Fibroblast of pulmonary artery (primary cell): ENCODE measurements at places on chromosomes 3 and 15.

- no peak for DNase-seq
These were observed 77.8 kb downstream of the B3GNT5 start for GRCh38 chr3:183330881-183331280.

- peak; percentile 37 for DNase-seq
These were observed 21.0 kb downstream of the PDZRN3 start for GRCh38 chr3:73603762-73604171.

DNA sequence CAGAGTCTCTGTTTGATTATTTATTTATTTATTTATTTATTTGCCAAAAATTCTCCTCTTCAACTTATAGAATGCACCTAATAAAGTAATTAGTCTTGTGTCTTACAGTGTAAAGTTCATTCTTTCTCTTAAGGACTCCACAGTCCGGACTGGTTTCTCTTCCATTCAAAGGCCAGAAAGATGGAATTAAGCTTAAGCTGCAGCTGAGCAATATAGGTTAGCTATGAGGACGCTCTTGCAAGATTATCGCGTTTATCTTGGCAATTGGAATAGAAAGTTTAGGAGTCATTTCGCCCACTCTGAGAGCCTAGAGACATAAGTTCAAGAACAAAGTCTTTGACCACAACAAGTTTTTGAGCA lies 15.0 kb downstream of the TAGLN3 start:
- DNase-seq: no peak

GRCh38 chr3:151581035-151581434 lies 120.2 kb upstream of the IGSF10 start:
- no peak for DNase-seq

DNA sequence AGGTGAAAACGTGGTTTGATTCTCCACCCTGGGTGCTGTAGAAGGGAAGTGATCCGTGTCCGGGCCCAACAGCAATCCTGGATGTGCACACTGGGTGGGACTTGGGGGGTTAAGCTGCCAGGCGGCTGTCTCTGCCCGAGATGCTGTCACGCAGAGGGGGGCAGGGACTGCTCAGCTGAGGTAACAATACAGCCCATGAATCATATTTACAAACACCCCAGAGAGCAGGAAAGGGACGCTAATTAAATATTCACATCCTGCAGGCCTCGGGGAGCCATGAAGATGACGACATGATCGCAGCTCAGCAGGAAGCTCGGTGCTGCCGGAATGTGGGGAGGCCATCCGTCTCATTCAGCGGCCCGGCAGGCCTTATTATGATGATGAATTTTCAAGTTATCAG lies 17.9 kb upstream of the CRABP1 start:
- peak; percentile 50 for DNase-seq

DNA sequence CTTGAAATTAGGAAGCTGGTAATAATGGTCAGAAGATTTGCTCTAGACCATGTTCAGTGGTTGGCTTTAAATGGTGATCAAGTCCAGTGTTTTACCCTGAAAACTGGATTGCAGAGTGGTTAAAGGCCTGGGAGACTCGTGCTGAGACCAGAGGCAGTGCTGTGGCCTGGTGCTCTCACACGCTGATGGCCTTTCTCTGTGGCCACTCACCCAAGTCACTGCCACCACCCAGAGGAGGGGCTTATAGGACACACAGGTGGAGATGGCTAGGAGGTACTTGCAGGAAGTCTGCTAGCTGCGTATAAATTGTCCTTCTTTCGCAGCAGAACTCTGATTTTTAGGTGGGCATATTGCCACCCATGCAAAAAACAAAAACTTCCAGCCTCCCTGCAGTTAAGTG lies 6.2 kb upstream of the EHD4 start:
- no peak for DNase-seq

- DNase-seq: no peak
These were observed 553 bp upstream of the TNNC1 start for GRCh38 chr3:52454250-52454937.

DNA sequence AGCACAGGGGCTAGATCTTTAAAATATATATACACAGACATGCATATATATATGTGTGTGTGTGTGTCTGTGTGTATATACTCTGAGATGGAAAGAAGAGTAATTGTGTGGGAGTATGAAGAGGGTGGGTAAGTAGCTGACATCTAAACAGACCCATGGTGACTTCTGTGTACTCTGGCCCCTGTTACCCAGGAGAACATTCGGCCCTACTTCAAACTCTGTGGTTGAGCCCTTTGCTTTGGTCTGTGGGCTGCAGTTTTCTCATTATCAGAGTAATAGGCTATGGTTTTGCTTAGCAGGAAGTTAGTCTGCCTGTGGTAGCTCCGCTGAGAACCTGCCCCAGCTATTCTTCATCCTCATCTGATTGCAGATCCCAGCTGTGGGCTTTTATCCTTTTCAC lies 141.4 kb downstream of the RBPMS2 start:
- no peak for DNase-seq

- DNase-seq: no peak
These were observed 176.4 kb downstream of the APBA2 start for GRCh38 chr15:29062179-29062591.

DNA sequence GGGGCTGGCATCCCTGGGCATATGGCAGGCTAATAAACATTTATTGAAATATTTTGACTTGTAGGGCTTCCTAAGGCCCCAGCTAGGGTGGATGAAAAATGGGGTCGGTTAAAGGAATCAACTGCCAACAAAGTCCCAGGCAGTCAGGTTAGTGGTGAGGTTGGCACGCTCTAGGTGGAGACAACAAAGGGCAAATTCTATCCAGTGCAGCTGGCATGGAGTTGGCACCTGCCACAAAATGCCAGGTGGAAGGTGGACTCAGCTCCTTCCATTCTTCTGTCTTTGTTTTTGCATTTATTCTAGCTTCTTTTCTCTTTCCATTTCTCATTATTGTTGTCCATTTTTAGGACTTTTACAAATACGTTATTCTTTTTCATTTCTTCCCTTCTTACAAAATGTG lies 31.0 kb downstream of the LCMT2 start:
- DNase-seq: no peak

- peak; percentile 35 for DNase-seq
These were observed 113.1 kb downstream of the CHCHD6 start for GRCh38 chr3:126816986-126817777.

DNA sequence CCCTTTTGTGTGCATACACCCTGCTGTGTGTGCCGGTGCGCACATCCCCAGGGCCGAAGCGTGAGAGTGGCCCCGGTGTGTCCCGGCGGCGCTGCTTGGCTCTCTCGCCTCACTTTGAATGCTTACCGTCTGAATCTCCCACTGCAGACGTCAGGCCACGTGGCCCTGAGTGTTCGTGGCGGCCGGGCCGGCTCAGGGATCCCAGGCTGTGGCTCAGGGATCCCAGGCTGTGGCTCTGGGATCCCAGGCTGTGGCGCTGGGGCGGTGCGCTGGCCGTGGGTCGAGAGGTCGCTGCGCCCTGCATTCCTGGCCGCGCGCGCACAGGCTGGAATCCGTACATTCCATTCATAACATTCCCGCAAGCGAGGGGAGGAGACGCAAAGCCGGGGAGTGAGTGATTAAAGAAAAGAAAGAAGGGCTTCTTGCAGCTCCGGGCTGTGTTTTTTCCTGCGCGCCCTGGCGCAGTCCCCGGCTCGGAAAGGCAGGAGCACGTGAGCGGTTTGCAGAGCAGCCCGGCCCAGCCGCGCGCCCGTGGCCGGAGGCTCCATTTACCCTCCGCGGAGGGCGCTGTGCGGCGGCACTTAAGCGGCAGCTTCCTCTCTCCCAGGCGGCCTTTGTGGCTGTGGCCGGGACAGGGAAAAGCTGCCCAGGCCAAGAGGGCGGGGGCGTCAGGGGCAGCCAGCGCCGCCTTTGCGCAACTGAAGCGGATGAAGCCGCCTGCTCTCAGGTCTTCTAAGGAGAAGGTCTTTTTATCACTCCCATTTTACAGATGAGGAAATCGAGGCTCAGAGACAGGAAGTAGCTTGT lies 87.0 kb upstream of the ALDH1L1 start:
- peak; percentile 93 for DNase-seq

GRCh38 chr3:59412516-59412915 lies 362.7 kb upstream of the CFAP20DC start:
- no peak for DNase-seq

DNA sequence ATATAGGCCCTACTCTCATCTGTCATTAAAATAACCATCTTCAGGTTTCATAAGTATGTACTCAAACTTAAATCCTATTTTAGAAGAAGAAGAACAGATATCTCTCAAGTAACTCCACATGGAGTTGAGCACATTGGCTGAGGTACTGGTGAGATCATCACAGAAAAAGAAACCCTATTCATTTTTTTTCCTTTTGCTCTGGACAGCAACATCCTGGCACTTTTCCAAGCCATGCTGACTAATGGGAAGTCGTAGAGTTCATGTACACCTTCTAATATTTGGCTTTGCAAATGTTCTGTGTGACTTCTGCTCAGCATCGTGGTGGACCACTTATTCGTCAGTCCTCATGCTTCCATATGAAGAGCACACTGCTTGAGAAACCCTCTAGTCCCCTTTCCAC lies 336.0 kb upstream of the KCNH8 start:
- peak; percentile 88 for DNase-seq

- DNase-seq: no peak
These were observed 68.0 kb upstream of the PTPRG start for GRCh38 chr3:61493339-61493738.

- DNase-seq: no peak
These were observed 308.7 kb downstream of the CHST2 start for GRCh38 chr3:143428294-143428693.

GRCh38 chr3:133368371-133369067 lies 31.3 kb upstream of the BFSP2 start:
- no peak for DNase-seq

DNA sequence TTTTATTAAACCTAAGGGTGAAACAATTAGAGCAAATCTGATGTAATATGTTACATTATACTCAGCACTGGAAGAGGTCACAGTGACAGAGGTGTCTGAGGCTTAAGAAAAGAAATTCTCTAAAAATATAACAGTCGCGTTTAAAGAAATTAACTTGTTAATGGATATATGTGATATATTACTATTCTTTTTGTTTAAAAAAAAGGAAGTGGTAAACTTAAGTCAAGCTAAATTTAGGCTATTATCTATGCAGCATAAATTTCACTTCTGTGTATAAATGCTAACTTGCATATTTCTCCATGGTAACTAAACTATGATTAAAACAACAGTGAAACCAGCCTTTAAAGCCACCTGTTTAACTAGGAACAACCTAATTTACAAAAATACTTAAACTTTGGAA lies 191.3 kb downstream of the FOXP1 start:
- DNase-seq: no peak

DNA sequence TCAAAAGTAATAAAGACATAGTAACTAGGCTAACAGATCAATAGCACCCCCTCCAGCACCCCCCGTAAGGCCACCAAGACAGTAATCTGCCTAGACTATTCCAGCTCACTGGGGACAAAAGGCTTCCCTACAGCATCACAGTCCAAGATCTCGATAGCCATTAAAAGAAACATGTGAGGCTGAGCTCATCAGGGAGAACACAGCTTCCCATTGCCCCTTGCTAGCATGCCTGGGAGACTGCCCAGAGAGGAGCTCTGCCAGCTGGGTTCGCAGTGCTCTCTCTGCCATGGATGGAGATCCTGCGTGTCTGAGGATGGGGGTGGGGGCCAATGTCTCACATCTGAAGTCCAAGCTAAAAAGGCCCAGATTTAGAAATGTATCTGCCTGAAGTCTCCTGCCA lies 17.8 kb downstream of the LRIG1 start:
- DNase-seq: peak; percentile 44

DNA sequence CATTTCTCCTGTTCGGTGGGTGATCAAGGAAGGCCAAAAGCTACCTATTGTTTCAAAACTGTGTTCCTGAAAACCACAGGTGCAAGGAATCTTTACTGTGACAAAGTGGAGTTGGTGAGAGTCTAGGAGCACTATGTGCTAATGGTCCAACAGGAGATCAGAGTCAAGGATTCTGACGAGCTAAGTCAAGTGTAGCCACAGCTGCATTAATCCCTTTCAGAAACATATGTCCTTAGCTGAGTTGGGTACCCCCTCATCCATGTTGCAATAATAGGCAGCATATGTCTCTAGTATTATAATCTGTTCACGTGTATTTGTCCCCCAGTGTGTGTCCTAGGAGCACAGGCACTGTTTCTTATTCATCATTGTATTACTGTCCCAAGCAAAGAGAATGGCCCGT lies 1.7 kb downstream of the VPS39 start:
- no peak for DNase-seq
